ENCODE measurements at places on chromosomes 2 and 18.

DNA sequence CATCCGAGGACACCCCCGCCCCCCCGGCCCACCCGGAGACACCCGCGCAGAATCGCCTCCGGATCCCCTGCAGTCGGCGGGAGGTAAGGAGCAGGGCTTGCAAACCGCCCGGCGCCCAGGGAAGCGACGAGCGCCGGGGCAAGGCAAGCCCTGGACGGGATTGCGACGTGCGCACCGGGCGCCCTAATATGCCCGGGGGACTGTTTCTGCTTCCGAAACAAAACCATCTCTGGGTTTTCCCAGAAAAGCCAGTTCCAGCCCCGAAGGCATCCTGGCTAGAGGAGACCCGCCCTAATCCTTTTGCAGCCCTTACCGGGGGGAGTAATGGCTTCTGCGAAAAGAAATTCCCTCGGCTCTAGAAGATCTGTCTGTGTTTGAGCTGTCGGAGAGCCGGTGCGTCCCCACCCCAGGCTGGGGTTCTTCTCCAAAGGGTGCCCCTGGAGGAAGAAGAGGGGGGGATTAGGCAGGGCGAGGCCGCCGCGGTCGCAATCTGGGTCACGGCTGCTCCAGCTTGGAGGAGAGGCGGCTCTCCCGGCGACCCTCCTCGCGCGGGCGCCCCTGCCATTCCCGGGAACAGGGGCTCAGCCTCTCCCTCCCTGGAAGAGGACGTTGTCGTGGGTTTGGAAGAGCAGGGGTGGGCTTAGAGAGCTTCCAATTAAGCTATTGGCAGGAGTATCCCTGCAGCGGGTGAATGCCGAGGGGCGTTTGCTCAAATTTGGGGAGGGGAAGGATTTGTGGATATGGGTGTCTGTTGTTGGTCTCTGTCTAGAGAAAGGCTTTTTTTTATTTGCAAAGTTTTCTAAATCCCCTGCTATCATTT, 521 bp downstream of the MYCN start:
- no peak for DNase-seq

GRCh38 chr18:34841891-34842290, 131.8 kb downstream of the DTNA start:
- no peak for DNase-seq

- no peak for DNase-seq
These were observed 187.4 kb upstream of the SLC8A1 start for GRCh38 chr2:40639320-40639719.

- DNase-seq = no peak
These were observed 15.9 kb downstream of the FAM171B start for GRCh38 chr2:186709529-186710450.

- no peak for DNase-seq
These were observed 57.9 kb upstream of the MSH2 start for GRCh38 chr2:47344890-47345589.

DNA sequence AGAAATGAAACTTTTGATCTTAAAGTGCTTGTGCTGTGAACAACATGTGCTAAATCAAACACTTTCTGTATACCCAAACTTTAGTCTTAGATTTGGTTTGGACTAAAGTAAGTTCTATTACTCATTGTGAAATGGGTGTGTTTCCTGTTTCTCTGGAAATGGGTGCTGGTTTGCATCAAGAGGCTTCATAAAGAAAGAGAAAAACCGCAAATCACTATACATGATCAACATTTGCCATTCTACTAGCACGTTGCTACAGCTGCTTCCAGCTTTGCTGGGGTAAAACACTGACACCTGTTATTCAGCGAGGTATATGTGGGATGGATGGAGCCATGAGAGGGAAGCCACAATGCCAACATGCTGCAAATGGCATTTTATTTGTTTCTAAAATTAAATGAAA, 547.0 kb upstream of the ACVR2A start:
- no peak for DNase-seq

DNA sequence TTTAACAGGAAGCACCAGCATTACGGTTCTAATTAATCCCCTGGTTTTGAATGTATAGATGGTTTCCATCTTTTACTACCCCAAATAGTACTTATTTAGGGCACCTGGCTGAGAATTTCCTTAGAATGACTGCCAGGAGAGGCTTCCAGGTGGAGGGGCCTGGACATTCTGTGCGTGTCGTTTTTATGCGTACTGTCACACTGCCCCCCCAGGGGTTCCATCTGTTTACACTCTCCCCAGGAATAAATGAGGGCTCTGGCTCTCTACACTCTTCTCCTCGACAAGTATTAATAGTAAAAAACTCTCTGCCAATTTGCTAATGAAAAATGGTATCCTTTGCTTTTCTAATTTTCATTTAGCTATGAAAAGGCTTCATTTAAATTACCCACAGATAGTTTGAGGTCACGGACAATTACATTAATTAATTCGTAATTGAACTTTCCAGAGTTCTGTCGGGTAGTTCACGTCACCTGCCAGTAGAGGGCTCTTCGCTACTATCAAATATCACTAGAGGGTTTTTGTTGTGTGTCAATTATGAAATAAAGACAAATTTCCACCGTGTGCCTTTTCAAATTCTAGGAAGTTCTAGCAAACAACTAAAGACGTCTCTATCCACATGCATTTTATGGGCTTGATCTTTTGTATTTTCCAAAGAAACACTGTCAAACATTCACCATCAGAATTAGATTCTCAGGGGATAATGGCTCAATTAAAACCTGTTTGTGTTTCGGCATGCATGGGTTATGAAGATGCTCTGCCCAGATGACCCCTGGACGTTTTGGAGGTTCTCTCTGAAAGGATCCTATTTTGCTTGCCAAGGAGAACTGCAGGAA, 88.8 kb upstream of the ASB18 start:
- no peak for DNase-seq

- DNase-seq = no peak
These were observed 103.5 kb downstream of the KCNS3 start for GRCh38 chr2:17981936-17982335.

DNA sequence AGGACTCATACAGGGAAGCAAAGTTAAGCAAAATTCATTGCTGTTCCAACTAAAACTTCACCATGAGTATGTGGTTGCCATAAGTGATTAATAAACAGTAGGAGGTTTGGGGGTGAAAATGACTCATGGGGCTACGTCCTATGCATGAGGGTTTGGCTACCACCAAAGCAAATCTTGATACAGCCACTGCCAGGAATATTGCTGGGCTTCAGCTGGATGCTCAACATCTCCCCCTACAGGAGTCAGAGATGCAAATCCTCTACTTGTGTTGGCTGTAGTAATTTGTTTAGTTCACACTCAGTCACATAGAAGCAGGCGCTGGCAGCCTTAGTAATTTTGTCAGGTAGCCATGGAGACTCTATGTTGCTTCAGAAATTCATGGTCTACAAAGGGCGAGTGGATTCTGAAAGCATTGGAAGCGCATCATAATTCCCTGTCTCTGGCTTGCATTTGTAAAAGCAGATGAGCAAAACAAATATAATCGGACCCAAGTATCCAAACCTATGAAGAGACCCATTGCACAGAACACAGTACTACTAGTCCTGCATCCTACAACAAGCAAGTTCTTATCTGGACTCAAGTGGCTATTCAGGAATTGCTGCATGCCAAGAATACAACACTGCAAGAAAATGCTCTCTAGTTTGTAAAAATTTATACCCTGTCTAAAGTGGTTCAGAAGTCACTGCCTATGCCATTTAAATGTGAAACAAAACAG, 76.0 kb downstream of the CD28 start:
- DNase-seq = no peak

DNA sequence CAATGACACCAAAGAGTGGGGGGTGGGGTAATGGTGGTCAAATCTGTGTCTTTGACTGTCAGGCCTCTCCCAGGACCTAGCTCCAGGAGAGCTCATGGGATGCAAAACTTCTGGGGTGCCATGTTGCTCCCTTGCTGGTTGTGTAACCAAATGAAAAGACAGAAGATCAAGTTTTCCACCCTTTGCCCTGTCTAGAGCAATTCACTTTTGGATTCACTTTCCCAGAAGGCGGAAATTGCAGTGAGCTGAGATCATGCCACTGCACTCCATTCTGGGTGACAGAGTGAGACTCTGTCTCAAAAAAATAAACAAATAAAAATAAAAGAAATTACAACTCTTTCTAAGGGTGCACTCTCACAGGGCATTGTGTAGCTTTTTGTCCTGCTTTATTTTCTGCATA, 34.9 kb upstream of the PLA2R1 start:
- no peak for DNase-seq

- DNase-seq = no peak
These were observed 355.0 kb upstream of the CHST9 start for GRCh38 chr18:27540111-27540510.

DNA sequence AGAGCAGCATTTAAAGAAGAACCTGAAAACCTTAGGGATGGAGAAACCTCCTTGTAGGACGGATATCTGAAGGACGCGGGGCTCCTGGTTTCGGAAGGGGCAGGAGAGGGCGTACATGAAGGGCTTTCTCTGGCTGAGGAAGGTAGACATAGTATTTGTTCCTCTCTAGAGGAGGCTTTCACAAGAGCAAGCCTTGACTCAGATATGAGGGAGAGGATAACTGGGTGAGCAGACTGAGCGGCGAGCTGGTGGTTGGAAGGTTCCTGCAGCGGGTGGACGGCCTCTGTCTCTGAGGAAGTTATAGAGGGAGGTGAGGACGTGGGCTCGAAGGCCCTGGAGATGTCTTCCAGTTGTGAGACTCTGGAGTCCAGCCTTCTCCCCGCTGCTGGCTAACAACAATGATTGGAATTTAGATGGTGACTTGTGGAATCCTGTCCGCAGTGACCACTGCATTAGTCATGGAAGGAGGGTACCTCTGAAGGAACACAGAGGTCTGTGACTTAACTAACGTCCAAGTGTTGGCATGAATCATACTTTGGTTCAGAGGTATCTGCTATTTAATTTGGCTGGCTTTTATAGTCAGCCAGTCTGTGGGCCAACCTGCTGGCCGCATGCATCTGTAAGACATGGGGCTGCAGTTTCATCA, 80.9 kb downstream of the ASAP2 start:
- no peak for DNase-seq

- no peak for DNase-seq
These were observed 24.9 kb upstream of the RMND5A start for GRCh38 chr2:86695053-86695691.

GRCh38 chr18:55856229-55856628, 268.2 kb upstream of the TCF4 start:
- no peak for DNase-seq

DNA sequence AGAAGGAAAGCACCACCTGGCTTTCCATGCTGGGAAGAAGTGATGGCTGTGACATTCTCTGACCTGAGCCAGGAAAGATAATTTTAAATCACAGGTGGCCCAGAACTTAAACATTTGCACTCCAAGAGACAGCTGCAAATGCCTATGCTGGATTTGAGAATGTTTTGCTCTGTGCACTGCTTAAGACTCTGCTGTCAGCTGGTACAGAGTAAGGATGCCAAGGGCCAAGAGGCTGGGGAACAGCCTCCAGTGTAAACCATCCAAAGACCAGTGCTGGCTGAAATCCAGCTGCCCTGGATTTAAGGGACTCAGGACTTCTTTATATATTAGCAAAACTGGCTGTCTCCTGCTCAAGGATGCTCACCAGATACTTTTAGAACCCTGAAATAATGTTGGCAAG, 3.9 kb downstream of the HOXD8 start:
- DNase-seq = no peak

GRCh38 chr2:88606371-88607030, 20.8 kb downstream of the EIF2AK3 start:
- DNase-seq = no peak

GRCh38 chr2:49189512-49190225, 35.4 kb upstream of the FSHR start:
- DNase-seq = no peak

DNA sequence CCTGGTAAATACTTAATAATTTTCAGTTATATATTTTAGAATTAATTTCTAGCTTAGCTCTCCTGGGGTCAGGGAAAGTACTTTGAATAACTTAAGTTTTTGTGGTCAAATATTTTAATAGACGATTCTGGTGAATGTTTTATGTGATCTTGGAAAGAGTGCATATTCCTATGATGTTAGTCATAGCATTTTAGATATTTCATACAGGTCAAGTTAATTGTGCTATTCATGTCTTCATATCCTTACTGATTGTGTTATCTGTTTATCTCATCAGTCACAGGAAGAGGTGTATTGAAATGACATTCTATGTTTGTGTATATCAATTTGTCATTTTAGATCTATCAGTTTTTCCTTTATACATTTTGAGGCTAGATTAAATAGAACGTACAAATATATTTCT, 576.2 kb downstream of the CPS1 start:
- DNase-seq = no peak

GRCh38 chr2:182766626-182767025, 50.6 kb downstream of the DNAJC10 start:
- DNase-seq = no peak

- DNase-seq = no peak
These were observed 8.7 kb upstream of the AAK1 start for GRCh38 chr2:69652206-69652605.

Measured in activated gamma-delta T cell (primary cell).